ENCODE measurements at places on chromosomes 6 and 20.

DNA sequence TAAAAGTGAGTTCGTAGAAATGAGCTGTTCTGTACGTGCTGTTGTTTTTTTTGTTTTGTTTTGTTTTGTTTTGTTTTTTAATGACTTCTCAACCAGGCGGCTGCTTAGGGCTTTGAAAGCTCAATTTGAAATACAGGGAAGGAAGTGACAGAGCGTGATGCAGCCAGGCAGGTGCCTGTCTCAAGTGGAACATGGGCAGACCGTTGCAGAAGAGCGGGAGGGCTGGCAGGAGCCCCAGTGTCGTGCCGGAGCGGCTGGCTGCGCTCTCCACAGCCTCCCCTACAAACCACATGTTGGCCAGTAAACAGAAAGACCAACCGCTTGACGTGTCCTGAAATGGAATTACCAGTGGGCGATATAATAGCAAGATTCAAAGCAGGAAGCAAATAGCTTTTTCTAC, 164.9 kb upstream of the RREB1 start:
- no peak for DNase-seq

GRCh38 chr6:145017051-145017450, 718.3 kb downstream of the EPM2A start:
- no peak for DNase-seq

- DNase-seq = no peak
Measured at GRCh38 chr20:63624486-63624885, 2.4 kb downstream of the GMEB2 start.

GRCh38 chr6:69802995-69803394, 6.2 kb upstream of the LMBRD1 start:
- no peak for DNase-seq

- no peak for DNase-seq
Measured at GRCh38 chr6:31723245-31723979, at the start of gene MPIG6B. MPIG6B (plus strand) TSS chr6:31723373; CDS start chr6:31723384, 11 bp downstream.

DNA sequence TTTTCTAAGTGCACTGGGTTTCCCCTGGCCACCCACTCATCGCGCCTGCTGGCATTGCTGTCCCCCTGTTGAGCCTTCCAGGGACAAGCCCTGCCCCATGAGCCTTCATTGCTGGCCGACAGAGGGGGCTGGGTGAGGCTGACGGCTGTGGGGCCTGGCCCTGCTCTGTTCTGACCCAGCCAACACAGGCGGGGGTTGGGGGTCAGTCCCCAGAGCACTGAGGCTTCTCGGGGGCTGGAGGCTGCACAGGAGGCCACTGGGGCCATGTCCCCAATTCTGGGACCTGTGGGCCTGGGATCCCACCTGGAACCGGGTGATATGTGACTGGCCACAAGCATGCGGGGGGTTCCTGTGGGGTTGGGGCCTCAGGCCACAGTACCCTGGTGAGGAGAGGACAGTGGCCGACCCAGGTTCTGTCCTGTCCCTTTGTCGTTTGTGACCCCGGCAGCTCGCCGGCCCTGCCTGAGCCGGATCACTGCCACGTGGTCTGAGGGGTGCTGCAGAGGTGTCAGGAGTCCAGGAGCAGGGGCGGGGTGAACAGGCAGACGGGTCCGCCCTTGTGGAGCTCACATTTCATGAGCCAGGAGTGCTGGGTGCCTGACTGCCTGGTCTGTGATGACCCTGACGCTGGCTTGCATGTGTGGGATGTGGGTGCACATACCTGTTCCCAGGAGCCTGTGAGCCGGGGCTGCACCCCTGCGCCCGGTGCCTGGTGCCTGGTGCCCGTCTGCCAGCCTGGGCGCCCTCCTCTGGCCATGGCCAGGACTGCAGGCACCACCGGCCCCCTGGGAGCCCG, 2.1 kb upstream of the COL20A1 start:
- no peak for DNase-seq

DNA sequence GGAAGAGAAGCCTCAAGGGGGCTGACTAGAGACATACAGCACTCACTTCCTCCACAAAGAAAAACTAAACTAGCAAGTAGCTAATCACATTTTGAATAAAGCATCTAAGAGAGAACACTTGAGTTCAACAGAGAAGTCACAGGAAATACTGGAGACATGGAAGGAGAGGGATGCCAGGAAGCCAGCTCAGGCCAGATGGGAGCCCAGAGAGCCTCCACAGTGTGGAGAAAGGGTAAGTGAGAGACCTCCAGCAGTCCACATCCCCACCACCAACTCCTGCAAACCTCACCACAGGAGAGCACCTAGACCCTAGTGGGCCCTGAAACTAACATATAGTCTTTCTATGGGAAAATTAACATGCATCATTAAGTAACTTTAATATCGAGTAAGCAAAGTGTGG, 79.2 kb downstream of the EPM2A start:
- no peak for DNase-seq

DNA sequence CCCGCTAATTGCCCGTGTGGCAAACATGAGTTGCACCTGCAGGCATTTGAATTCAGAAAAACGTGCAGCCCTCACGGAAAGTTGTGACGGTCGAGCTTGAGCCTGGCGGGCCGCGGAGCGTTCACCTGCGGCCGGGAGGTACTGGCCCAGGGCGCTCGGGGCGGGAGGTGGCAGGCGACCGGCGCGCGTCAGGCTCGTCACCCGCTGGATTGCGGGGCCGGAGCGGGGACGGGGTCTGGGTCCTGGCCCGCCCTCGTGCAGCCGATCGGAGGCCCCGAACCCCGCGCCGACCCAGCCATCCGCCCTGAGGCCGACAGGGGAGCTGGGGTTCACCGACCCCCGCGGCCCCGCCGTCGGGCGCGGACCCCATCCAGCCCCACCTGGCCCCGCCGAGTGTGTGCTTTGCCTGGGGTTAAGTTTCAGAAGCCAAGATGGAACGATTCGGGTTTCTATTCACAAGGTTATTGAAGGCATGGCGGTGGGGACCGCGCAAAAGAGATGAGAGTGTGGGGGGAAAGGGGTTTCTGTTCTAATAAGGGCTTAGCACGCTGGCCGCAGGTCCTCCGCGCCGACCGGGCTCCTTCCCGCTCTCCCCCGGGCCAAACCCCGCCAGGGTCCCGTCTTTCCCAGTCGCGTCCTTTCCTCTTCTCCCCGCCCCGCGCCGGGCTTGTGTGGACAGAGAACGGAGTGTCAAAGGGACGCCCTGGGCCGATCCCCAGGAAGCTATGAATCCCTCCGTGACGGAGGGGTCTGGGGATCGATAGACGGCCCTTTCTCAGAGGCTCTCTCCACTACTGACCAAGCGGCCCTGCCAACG, 1.6 kb upstream of the HEY2 start:
- no peak for DNase-seq

DNA sequence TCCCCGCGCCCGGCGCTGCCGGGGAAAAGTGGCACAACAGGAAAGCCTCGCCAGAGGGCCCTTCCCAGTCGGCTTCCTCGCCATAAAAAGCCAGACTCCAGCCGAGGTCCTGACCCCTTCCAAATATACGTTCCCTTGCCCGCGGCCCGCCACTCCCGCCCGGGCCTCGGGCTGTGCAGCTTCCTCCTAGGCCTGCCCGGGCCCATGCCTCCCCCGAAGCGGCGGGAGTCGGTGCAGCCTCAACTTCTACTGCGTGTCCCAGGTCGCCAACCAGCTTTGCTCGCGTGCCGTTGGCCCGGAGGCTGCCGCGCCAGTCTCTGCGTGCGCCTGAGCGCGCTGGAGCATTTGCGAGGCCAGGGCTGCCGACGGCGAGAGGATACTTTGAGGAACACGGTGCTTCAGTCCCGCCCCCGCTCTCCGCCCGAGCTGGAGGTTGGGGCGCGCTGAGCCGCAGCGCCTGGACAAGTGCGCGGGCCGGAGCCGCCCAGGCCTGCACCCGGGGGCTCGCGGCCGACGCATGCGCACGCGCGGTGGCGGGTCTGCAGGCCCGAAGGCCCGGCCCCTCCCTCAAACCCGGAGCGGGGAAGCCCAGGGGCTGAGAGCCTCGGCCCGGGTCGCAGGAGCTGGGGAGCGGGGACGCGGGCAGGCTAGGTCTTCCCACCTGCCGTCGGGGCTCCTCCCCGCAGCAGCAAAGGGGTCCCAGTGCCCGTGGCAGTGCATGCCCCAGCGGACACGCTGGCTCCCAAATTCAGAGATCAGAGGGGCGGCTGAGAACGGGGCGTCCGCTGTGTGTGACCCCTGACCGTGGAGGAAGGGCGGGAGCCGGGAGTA, 10.2 kb downstream of the FOXC1 start:
- no peak for DNase-seq

DNA sequence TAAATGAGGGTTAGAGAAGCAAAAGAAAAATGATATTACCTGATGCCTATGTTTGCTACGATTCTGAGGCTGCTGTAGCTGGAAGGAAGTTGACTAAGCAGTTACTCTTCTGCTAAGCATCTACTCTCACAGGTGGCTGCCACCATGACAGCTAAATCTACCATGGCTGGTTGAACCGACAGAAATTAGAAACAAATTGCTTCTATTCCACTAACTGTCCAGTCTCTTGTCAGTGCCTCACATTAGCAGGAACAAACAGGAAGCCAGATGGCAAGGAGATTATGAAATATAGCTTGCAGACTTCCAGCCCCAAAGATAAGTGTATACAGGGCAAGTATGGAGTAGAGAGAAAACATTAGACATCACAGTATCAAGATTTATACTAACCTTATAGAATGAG, 59.4 kb upstream of the TMEM200A start:
- DNase-seq = no peak

DNA sequence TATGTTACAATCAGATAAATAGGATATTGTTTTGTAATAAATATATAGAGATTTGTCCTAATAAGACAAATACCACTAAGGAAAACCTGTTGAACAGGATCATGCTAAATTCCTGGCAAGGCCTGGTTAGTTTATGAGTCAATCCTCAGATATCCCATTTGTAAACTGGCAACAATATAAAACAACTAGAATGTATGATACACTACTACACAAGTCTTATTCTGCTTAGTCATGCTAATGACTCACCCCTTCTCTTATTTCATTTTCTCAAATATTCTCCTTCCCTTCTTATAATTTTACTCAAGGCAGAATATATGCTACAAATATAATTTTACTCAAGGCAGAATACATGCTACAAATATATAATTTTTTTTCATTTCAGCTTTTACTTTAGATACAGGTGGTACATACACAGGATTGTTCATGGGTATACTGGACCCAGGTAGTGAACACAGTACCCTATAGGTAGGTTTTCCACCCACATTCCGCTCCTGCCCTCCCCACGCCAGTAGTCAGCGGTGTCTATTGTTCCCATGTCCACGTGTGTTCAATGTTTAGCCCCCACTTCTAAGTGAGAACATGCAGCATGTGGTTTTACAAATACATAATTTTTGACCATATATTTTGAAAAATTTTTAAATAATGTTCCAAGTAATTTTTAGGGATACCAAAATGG, 6.3 kb downstream of the OSER1 start:
- DNase-seq = no peak

DNA sequence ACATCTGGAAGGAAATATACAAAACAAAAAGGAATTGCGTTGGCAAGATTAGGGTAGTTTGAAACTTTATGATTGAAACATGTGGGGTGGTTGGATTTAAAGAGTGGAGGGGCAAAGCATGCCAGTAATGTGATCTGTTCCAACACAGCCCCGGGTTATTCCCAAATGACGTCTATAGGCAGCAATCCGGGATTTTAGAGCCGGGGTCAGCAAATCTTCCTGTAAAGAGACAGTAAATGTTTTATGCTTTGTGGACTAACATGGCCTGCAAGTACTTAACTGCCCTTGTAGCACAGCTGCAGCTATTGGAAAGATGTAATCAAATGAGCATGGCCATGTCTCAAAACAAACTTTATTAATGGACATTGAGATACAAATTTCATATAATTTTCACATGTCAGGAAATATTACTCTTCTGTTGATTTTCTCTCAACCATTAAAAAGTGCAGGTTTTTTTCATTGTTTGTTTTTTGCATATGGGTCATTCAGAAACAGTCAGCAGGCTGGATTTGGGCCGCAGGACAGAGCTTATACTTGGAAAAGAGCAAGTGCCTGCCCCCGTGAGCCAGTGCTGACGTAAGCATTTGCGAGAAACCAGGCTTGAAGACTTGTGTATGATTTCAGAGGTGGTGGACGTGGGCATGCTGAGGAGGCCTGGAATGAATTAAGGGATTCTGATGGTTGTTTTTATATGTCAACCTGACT, 136.5 kb downstream of the DOK5 start:
- DNase-seq = no peak

GRCh38 chr20:38812709-38813573, 7.4 kb downstream of the PPP1R16B start:
- DNase-seq = no peak

- DNase-seq = no peak
Measured at GRCh38 chr20:7883309-7883708, 56.9 kb downstream of the HAO1 start.

- DNase-seq = no peak
Measured at GRCh38 chr6:6860863-6861262, 246.9 kb upstream of the RREB1 start.

DNA sequence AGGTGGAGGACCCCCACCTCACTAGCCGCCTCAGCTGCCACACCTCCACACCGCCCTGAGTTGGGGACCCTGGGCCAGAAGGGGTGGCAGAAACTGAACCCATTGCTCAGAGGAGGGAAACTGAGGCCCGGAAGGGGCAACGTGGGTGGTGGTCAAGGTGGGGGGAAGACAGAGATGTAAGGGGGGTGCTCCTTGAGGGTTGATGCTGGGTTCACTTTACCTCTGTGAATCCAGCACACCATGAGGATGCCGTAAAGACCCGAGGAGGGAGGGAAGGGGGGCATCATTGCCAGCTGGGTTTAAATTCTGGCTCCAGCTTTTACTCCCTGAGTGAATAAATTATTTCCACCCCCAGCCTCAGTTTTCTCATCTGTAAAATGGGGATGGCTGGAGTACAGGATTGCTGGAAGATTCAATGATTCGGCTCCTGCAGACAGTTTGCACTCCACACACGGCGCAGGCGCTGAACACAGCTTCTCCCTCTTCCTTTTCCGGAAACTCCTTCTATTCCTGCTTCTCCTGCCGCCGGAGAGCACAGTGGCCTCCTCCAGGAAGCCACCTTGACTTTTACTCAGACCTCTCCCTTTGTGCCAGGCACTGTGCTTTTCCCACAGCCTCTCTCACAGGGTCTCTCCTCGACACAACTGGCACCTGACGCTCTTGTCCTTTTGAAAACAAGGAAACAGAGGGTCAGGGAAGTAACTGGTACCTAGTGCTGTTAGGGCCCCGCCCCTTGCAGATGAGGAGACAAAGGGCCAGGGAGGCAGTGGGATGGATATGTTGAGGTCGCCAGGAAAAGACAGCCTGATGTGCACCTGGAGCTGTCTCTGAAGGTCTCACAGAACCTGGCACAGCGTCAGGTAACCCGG, 59.4 kb downstream of the UBE2V1 start:
- DNase-seq = no peak

Data from vagina (tissue), 2 donors.